PC-3 (cell line): ENCODE measurements at places on chromosomes 11 and 22. TPM values are rescaled to one million over a fixed set of nuclear protein-coding genes. Genes with fewer than 3 reads are reported as not detected.
A peak's percentile ranks its signal among the peaks of the same experiment; 100 is the strongest.

DNA sequence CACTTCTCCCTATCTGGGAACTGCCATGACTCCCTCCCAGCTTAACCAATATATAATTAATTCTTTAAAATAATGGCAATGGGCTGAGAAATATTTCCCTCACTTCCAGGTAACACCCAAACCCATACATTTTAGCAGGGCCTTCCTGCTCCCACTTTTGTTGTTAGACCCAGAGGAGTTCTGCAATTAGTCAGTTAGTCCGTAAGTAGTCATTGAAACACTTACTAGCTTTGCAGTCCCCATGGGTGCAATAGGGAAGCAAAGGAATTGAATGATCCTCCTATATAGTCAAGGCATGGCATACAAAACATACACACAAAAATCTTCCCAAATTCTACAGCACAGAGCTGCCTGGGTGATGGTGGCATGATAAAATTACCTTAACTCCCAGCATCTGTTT lies 254.0 kb upstream of the TBCEL start:
- DNase-seq, result no peak

DNA sequence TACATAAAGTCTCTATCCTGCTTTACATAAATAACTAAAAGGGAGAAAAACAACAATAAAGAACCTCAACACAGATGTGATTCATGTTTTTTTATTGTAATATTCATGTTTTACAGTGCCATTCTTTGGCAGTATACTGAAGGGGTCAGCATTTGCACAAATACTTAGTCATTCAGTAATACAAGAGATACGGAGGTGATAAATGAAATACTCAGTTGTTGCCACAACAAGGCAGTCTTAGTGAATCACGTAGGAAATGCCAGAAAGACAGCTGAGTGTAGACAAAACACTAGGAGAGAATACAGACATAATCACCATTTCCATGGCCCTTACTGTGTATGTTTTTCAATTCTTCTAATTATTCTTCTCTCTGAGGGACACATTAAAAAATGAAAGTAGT lies 910.4 kb downstream of the METTL15 start:
- DNase-seq, result peak; percentile 90

DNA sequence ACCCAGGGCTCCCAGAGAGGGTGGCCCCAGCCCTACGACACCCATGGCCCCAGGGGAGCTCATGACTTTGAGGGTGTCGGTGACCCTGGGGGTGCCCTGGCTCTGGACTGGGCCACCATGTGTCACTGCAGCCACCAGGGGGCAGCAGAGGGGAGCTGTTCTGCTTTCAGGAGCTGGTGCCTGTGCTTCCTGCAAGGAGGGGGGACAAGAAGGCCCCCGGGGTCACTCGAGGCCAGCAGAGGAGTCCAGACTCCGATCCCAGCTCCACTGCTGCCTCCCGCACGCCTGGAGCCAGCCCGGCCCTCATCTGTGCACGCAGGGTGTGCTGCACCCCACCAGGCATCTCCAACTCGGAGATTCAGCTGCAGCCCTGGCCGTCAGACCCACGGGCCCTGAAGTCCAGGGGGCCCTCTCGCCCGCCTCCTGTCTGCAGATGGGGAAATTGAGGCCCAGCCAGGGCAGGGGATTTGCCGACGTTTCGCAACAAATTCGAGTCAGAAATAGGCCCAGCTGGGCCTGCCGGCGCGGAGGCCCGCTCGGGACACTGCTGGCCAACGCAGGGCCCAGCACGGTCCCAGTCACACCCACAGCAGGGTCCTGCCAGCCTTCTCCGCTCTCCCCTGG lies 29.5 kb upstream of the WNT7B start:
- peak; percentile 85 for DNase-seq

- no peak for DNase-seq
These were observed 34.9 kb downstream of the SCUBE1 start for GRCh38 chr22:43308060-43308830.

DNA sequence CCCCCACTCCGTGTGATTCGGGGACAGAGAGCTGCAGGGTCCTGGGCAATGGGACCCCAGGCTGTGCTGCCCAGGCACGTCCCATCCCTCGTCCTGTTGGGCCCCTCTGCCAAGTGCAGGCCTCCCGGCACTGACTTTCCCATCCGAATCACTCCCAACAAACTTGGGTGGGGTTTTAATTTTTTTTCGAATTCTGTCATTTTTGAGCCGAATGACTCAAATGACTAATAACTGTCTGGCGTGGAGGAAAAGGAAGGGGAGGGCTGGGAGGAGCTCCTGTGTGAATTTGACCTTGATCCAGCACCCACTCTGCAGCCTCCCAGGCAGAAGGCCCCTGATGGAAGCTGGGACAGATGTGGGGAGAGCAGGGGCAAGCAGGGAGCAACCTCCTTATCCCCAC lies 1173.2 kb downstream of the BRD1 start:
- DNase-seq, result no peak

DNA sequence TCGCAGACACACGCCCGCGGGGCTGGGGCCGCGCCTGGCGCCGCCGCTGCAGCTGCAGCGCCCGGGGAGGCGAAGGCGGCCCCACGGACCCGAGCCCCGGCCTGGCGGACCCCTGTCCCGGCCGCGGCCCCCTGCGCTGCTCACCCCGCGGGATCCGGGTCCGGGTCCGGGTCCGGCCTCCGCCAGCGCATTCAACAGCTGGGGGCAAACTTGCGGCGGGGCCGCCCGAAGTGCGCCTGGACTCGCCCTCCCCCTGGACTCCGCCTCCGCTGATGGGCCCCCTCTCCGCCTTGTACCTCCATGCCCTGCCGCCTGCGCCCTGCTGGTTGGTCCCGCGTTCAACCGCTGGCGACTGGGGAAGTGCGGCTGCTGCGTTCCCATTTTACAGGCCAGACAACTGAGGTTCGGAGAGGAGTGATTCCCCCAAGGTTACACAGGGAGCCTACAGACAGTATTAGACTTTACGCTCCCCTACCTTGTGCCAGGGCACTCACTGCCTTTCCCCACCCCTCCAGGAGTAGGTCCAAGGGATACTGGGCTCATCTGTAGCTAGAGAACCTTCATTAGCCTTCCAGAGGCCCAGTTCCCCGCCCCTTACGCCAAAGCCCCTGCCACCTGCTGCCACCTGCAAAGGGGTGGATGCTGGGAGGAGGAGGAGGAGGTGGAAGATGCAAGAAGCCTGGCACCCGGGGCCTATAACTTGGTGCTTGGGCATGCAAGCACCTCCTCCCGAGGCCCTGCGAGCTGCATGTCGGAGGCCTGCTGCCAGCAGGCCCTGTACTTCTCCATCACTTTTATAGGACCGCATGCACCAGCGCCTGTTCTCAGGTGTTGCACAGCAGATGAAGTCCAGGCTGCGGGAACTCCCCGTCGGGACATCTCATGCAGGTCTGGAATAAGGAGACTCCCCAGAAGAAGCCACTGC lies 694 bp upstream of the ELFN2 start:
- no peak for DNase-seq

GRCh38 chr11:134516529-134516928 lies 104.5 kb upstream of the B3GAT1 start:
- no peak for DNase-seq

GRCh38 chr22:44192098-44192815 lies 11.5 kb downstream of the PARVG start:
- DNase-seq, result peak; percentile 42

GRCh38 chr11:128195057-128195751 lies 392.2 kb downstream of the ETS1 start:
- DNase-seq, result no peak

DNA sequence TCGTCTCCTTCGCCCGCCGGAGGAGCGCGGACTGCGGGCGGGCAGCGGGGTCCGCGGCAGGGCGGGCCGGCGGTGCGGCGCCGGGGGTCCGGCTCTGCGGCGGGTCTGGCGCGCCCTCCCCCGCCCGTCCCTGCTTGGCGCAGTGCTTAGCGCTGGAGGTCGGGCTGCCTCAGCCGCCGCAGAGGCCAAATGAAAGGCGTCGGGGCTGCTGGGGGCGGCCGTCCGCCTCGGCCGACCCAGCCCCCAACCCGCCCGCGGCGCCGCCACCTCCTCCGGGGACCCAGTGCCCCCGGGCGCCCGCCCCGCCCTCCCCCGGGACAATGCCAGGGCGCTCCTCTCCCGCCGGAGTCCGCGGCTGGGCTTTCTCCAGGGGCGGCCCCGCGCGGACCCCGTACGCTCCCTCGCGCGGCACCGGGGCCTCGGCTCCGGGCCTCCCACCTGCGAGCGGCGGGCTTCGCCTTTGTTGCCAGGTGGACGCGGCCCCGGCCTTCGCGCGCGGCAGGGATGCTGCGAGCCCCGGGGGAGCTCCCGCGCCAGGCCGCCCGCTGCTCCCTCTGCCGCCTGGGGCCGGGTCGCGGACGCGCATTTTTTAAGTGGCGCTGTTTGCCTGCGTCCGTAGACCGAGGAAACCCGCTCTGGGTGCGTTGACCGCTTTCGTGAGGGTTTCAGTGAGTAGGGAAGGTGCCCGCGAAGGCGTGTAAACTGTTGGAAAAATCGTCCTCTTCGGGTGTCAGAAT lies 583 bp downstream of the APLP2 start:
- peak; percentile 57 for DNase-seq

GRCh38 chr22:45166932-45167331 lies 3.2 kb downstream of the NUP50 start:
- DNase-seq, result no peak

DNA sequence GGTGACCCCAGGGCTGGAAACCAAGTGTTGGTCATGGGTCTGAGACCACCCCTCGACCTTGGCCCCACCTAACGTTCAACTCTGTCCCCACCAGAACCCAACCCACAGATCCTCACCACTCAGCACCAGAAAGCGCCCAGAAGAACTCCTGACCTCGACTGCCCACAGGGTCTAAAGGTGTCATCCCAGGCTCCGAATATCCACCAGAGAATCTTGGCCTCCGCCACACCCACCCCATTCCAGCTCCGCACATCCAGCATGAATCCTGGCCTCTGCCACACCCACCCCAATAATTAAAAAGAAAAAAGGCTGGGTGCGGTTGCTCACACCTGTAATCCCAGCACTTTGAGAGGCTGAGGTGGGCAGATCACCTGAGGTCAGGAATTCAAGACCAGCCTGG lies 1.3 kb downstream of the CERK start:
- no peak for DNase-seq

DNA sequence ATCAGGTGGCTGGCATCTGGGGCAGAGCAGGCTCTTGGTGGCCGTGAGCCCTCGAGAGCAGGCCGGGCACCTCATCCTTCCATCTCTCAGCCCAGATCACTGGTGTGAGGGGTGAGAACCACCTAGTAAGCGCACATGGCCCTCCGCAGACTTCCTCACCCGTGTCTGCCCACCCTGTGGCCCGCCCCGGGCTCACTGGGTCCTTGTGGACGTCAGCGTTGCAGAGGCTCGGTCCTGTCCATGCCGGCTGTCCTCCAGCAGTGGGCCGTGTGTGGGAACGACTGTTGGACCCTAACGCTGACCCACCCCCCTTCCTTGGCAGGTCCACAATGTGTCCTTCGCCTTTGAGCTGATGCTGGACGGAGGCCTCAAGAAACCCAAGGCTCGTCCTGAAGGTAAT lies 17.2 kb upstream of the PARVG start:
- DNase-seq, result no peak

- DNase-seq, result peak; percentile 55
These were observed 3.2 kb downstream of the PPIL2 start for GRCh38 chr22:21669026-21669425.

GRCh38 chr11:1050581-1051355 lies 14.2 kb upstream of the MUC6 start:
- DNase-seq, result peak; percentile 87

- DNase-seq, result no peak
These were observed 13.7 kb downstream of the YWHAH start for GRCh38 chr22:31957970-31958594.

GRCh38 chr11:12410006-12410728 lies 32.8 kb downstream of the PARVA start:
- DNase-seq, result peak; percentile 30

The RFPL2 gene
- not detected in 2 replicates for total RNA-seq

The MUC2 gene
- 0.26 and 0.40 TPM in 2 replicates for total RNA-seq

The HTR3A gene
- total RNA-seq, result not detected in 2 replicates

The KCNJ1 gene
- total RNA-seq, result not detected in 2 replicates

The PRODH gene
- total RNA-seq, result 0.84 and 2.0 TPM in 2 replicates
